ENCODE measurements at places on chromosomes 1 and 21. TPM values are rescaled to one million over a fixed set of nuclear protein-coding genes. Genes with fewer than 3 reads are reported as not detected.

DNA sequence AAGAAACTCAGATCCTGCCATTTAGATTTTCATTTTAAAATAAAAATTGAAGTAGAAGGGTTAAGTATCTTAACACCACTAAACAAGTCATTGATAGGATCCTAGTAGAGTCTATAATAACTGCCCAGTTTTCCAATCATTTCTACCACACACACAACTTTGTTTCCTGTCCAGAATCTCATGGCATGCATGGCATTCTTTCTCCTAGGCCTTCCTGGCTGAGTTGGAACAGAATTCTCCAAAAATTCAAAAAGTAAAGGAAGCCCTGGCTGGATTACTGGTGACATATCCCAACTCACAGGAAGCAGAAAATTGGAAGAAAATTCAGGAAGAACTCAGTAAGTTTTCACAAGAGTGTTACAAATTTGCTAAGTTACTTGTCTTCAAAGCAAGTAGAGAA, 111.4 kb upstream of the BMP8A start:
- H3K4me1 ChIP-seq: no peaks in the 10 kb centered on the region
- H3K27me3 ChIP-seq: no peaks in the 10 kb centered on the region
- no peak overlapping the region for H3K27ac ChIP-seq
- H3K4me3 ChIP-seq: no peak overlapping the region

GRCh38 chr1:66434096-66434495, 99.9 kb upstream of the SGIP1 start:
- H3K4me1 ChIP-seq: no peaks in the 10 kb centered on the region
- DNase-seq: no peak
- peaks cover 1% of the 10 kb centered on the region for H3K36me3 ChIP-seq
- H3K27me3 ChIP-seq: peaks cover 18% of the 10 kb centered on the region
- no peak overlapping the region for H3K4me3 ChIP-seq
- no peak overlapping the region for H3K27ac ChIP-seq

Gene RAB3B
- total RNA-seq: 87.1 TPM

Gene C1QA
- not detected for total RNA-seq

Gene PLA2G2D
- total RNA-seq: not detected

DNA sequence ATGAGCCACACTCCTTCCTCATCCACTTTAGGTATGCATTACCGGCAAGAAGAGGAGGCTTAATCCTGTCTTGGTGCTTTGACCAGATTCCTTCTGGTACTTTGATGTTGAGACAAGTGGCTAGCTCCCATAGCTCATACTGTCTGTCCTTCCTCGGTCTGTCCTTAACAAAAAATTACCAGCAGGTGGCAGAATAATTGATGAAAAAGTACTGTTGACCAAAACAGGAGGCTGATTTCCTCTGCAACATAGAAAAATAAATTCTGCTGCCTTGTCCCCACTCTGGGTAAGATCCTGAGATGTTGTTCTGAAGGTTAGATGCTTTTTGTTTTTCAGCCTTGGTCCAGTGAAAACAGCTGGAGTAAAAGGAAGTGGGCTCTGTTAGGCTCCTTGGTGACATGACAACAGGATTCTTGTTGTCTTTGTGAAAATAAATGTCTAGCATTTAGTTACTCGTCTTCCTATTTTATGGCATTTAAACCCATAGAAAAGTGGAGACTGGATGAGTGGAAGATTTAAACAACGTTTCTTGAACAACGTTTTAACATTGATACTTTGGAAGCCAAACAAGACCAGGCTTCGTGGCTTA, 11.2 kb upstream of the HJV start:
- no peak overlapping the region for H3K27ac ChIP-seq
- H3K27me3 ChIP-seq: no peaks in the 10 kb centered on the region
- DNase-seq: no peak
- H3K4me3 ChIP-seq: no peak overlapping the region

- H3K4me3 ChIP-seq: peak overlapping the region; percentile 90
- DNase-seq: peak; percentile 29
- peaks cover 26% of the 10 kb centered on the region for H3K27me3 ChIP-seq
These were observed 80.4 kb upstream of the AK4 start for GRCh38 chr1:65067491-65068201.

DNA sequence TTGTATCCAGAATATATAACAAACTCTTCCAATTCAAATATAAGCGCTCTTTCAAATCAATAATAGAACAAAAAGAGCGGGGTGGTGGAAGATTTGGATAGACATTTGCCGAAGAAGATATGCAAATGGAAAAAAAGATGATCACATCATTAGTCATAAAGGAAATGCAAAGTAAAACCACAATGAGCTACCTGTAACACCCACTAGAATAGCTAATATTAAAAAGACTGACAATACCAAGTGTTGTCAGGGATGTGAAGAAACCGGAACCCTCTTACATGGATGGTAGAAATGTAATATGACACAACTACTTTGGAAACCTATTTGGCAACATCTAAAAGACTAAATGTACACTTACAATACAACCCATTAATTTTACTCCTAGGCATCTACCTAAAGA, 5.7 kb upstream of the TRAF5 start:
- no peak overlapping the region for H3K4me3 ChIP-seq
- H3K27ac ChIP-seq: no peak overlapping the region
- DNase-seq: no peak
- H3K27me3 ChIP-seq: peaks cover 15% of the 10 kb centered on the region

GRCh38 chr1:206559672-206559995, 52.3 kb downstream of the RASSF5 start:
- H3K4me1 ChIP-seq: peaks cover 38% of the 10 kb centered on the region
- H3K27ac ChIP-seq: no peak overlapping the region
- H3K36me3 ChIP-seq: no peaks in the 10 kb centered on the region
- H3K4me3 ChIP-seq: no peak overlapping the region
- no peak for DNase-seq

Gene CAMK1G
- 2.7 TPM for total RNA-seq

DNA sequence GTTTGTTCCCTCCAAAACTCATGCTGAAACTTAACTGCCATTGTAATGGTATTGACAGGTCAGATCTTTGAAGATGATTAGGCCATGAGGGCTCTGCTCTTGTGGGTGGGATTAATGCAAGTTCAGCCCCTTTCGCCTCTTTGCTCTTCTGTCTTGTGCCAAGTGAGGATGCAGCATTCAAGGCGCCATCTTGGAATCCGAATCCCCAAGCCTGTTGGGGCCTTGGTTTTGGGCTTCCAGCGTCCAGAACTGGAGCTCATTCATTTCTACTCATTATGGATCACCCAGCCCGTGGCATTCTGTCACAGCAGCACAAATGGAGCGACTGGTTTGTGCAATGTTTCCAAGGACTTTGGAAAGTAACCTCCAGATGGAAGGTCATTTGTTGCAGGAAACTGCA, 5.6 kb downstream of the TTC34 start:
- no peaks in the 10 kb centered on the region for H3K27me3 ChIP-seq
- peaks cover 4% of the 10 kb centered on the region for H3K36me3 ChIP-seq
- H3K27ac ChIP-seq: no peak overlapping the region
- H3K4me3 ChIP-seq: no peak overlapping the region
- no peaks in the 10 kb centered on the region for H3K4me1 ChIP-seq

DNA sequence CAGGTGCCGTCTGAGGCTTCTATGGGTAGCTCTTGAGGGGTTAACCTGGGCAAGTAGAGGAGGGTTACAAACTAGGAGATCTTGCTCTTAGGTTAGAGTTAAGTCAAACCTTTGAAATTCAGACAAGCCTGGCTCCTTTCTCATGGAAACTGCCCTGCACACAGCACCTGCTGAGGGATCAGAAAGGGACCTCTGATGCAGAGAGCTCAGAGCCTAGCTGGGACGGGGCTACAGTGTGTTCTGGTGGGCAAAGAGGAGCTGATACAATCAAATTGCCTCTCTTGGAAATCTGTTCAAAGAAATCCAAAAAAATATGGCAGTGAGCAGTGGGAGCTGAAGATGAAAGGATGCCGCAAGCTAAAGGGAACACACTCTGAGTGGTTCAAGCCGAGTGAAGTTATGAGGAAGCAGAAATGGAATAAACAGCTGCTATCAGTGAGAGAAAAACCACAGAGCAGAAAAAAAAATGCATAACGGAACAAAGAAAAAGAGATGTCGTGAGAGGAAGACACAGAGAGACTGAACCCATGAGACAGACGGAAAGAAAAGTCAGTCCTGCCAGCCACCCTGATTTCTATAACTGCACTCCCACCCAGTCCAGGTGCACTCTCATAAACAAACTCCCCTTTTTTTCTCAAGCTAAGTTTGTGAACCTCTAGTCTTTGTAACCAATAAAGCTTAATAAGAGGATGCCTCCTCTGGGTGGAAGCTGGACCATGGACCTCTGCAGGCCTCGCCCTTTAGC, 26.6 kb downstream of the PAFAH2 start:
- H3K4me1 ChIP-seq: no peaks in the 10 kb centered on the region
- no peak overlapping the region for H3K4me3 ChIP-seq
- no peak for DNase-seq
- peaks cover 40% of the 10 kb centered on the region for H3K36me3 ChIP-seq

Gene BCL2L15
- total RNA-seq: 0.16 TPM

All from progenitor cell of endocrine pancreas (in vitro differentiated cells).